NCI-H1417 treated with DMSO at 0.1 percent for 48 hours (cell line): ENCODE measurements at places on chromosomes 16 and 17.

GRCh38 chr17:35166526-35166925 lies 18.9 kb downstream of the UNC45B start:
- DNase-seq, result no peak

GRCh38 chr17:79728908-79729471 lies 1.8 kb upstream of the ENPP7 start:
- no peak for DNase-seq

- no peak for DNase-seq
Measured at GRCh38 chr16:1287982-1288670, 21.3 kb upstream of the UBE2I start.

DNA sequence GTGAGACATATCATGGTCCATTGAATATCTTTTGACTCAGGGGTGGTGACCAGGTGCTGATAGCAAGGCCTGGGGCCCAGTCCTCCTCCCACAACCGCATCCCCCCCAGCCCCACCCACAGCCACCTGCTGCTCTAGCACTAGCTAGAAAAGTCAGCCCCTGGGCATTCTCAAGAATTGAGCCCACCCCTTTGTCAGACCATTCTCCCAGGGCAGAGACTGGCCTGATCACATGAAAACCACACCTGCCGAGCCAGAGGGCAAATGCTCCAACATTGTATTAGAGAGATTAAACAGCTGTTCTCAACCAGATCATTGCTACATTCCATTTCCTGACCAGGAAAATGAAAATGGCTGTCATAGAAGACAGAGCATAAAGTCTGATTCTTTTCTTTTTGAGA lies 62.4 kb downstream of the RAB11FIP4 start:
- no peak for DNase-seq

DNA sequence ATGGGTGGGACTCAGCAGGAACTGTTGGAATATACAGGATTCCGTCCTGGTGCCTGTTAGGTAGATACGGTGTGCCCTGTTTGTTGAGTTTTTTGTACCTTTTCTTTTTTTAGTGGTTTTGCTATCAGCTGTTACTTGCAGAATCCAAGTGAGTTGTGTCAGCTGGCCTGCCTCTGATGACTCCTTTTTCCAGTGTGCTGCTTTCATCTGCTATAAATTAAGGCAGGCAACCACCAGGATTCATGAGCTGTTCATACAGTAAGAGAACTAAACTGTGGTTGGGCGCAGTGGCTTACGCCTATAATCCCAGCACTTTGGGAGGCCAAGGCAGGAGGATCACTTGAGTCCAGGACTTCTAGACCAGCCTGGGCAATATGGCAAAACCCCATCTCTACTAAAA lies 79.9 kb downstream of the WNT3 start:
- no peak for DNase-seq
